ENCODE measurements at places on chromosomes 1 and 21. TPM values are rescaled to one million over a fixed set of nuclear protein-coding genes. Genes with fewer than 3 reads are reported as not detected.
A peak's percentile ranks its signal among the peaks of the same experiment; 100 is the strongest.

GRCh38 chr1:192657760-192658159 is 21.8 kb downstream of the RGS13 start:
- DNase-seq, result no peak

SDC3 gene
- polyA plus RNA-seq, result 36.0 TPM

TMOD4 gene
- polyA plus RNA-seq, result 27.4 TPM

CFHR3 gene
- polyA plus RNA-seq, result 1.7 TPM

GRCh38 chr1:186535388-186536133 is 74.6 kb upstream of the PDC start:
- DNase-seq, result peak; percentile 55

TXNIP gene
- polyA plus RNA-seq, result 253 TPM

CD34 gene
- 151 TPM for polyA plus RNA-seq
